ENCODE measurements at places on chromosomes 4 and X.

DNA sequence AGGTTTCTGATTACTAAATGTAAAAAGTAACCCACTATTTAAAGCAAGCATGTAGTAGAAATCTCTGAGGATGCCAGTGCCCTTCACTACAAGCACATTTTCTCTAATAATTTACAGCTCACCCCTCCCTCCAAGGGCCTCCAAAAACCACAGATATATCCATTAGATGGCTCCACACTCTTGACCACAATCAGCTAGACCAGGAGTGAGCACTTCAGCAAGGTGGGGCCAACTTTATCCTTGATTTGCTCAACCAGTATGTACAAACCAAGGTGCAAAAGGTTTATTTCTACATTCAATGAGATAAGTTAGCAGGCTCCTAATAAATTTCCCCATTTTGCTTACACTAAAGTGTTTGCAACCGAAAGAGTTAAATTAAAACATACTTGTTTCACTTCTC, 35.8 kb downstream of the RFC1 start:
- peaks cover 35% of the 10 kb centered on the region for H3K36me3 ChIP-seq
- no peak overlapping the region for H3K27ac ChIP-seq
- no peak overlapping the region for H3K4me3 ChIP-seq

DNA sequence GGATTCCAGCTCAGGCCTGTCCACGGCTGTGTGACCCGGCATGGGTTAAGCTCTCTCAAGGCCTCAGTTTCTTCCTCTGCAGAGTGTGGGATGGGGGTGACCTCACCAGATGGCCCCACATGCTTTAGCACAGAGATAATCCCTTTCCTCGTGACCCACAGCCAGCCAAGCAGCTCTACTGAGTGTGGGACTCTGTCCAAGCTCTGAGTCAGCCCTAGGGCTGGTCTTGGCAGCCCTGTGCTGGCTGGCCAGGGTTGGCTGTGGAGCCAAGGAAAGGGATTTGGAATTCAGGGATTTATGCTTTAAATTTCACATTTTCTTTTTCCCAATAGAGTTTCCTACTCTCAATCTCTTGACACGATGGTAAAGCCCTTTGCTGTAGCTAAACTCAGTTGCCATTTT, 19.7 kb upstream of the SPON2 start:
- H3K27me3 ChIP-seq, result peaks cover 2% of the 10 kb centered on the region
- H3K4me1 ChIP-seq, result peaks cover 10% of the 10 kb centered on the region
- H3K4me3 ChIP-seq, result no peak overlapping the region

GRCh38 chr4:61003301-61003700, 196.8 kb upstream of the ADGRL3 start:
- no peak overlapping the region for H3K27ac ChIP-seq
- no peaks in the 10 kb centered on the region for H3K4me1 ChIP-seq
- no peaks in the 10 kb centered on the region for H3K36me3 ChIP-seq
- H3K4me3 ChIP-seq, result no peak overlapping the region

GRCh38 chr4:133156096-133156495, 7.0 kb downstream of the PCDH10 start:
- peaks cover 2% of the 10 kb centered on the region for H3K4me1 ChIP-seq
- DNase-seq, result no peak
- no peak overlapping the region for H3K4me3 ChIP-seq
- H3K27me3 ChIP-seq, result peaks cover 20% of the 10 kb centered on the region
- H3K27ac ChIP-seq, result no peak overlapping the region

- H3K4me1 ChIP-seq, result no peaks in the 10 kb centered on the region
- no peak for DNase-seq
- H3K36me3 ChIP-seq, result no peaks in the 10 kb centered on the region
- H3K27ac ChIP-seq, result no peak overlapping the region
These were observed 34.2 kb downstream of the RAI2 start for GRCh38 chrX:17826609-17827496.

GRCh38 chr4:11480683-11481082, 52.0 kb upstream of the HS3ST1 start:
- no peak overlapping the region for H3K4me3 ChIP-seq
- H3K4me1 ChIP-seq, result peaks cover 8% of the 10 kb centered on the region
- H3K36me3 ChIP-seq, result peaks cover 3% of the 10 kb centered on the region
- H3K27me3 ChIP-seq, result no peaks in the 10 kb centered on the region

DNA sequence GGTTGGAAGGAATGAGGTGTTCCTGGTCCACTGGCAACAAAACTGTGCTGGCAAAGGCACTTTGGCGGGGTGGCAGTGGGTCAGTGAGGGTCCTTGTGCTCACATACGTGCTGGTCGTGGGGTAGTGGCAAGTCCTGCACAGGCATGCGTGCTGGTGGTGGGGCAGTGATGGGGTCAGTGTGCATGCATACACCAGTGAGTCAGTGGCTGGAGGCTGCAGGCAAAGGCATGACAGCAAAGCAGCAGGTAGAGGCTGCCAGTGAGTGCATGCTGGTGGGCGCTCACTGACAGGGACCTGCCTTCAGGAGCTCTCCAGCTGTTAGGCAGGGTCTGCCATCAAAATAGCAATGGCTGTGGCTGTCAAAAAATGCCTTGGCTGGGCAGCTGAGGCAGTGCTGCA, 42.1 kb downstream of the TMPRSS11E start:
- no peak for DNase-seq
- H3K4me1 ChIP-seq, result peaks cover 1% of the 10 kb centered on the region
- H3K27ac ChIP-seq, result no peak overlapping the region
- H3K4me3 ChIP-seq, result no peak overlapping the region
- H3K27me3 ChIP-seq, result peaks cover 3% of the 10 kb centered on the region
- H3K36me3 ChIP-seq, result no peaks in the 10 kb centered on the region

- H3K4me1 ChIP-seq, result peaks cover 5% of the 10 kb centered on the region
- DNase-seq, result no peak
- no peak overlapping the region for H3K27ac ChIP-seq
- no peak overlapping the region for H3K4me3 ChIP-seq
- no peaks in the 10 kb centered on the region for H3K27me3 ChIP-seq
- H3K36me3 ChIP-seq, result no peaks in the 10 kb centered on the region
These were observed 114.2 kb downstream of the SPCS3 start for GRCh38 chr4:176433983-176434382.

- DNase-seq, result no peak
- H3K36me3 ChIP-seq, result no peaks in the 10 kb centered on the region
- H3K27ac ChIP-seq, result no peak overlapping the region
- H3K4me3 ChIP-seq, result no peak overlapping the region
These were observed 18.1 kb upstream of the CXCL2 start for GRCh38 chr4:74117024-74117534.

DNA sequence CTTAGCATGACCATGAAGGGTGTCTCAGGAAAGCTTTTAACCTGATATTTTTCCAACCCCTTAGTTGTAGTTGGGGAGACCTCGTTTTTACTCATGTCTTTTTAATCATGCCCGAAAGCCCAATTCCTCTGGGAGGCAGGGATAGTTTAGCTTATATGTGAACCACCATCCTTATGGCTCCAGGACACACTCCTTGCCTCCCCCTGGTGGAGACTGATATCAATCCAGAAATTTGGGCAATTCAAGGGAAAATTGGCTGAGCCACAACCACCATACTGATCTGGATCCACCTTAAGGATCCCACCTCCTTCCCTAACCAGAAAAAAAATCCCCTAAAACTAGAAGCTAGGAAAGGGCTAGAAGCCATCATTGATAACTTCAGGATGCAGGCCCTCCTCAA, 13.4 kb upstream of the COL25A1 start:
- DNase-seq, result no peak
- H3K36me3 ChIP-seq, result no peaks in the 10 kb centered on the region
- H3K27me3 ChIP-seq, result peaks cover 4% of the 10 kb centered on the region
- no peak overlapping the region for H3K27ac ChIP-seq
- no peak overlapping the region for H3K4me3 ChIP-seq

DNA sequence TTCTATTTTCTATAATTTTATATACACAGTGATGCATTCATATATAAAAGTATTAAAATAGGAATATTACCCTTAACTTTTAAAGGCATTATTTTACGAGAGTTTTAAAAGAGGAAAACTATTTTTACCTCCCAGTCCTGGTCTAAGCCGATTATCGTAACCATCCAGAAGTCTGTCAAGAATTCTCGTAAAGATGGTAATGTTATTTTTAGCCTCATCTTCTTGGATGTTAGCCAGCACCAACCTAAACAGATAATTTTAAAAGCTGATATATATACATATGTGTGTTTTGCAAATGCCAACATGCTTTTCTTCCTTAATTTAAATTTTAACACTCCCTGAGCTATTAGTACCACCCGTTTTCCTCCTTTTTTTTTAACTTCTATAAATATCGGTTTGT, 4.0 kb downstream of the GABRA2 start:
- H3K36me3 ChIP-seq, result no peaks in the 10 kb centered on the region
- peaks cover 22% of the 10 kb centered on the region for H3K27me3 ChIP-seq
- H3K27ac ChIP-seq, result no peak overlapping the region
- DNase-seq, result no peak

- no peak overlapping the region for H3K27ac ChIP-seq
- no peaks in the 10 kb centered on the region for H3K4me1 ChIP-seq
- no peak overlapping the region for H3K4me3 ChIP-seq
- H3K36me3 ChIP-seq, result no peaks in the 10 kb centered on the region
- no peak for DNase-seq
These were observed 71.7 kb upstream of the TLR3 start for GRCh38 chr4:185997296-185997695.

- H3K4me1 ChIP-seq, result peaks cover 7% of the 10 kb centered on the region
- H3K4me3 ChIP-seq, result no peak overlapping the region
These were observed 14.8 kb upstream of the BOD1L1 start for GRCh38 chr4:13642170-13642950.

- H3K4me3 ChIP-seq, result no peak overlapping the region
- H3K36me3 ChIP-seq, result peaks cover 27% of the 10 kb centered on the region
- H3K27ac ChIP-seq, result no peak overlapping the region
- DNase-seq, result no peak
- H3K4me1 ChIP-seq, result peaks cover 32% of the 10 kb centered on the region
These were observed 139.0 kb downstream of the STIM2 start for GRCh38 chr4:26999689-27000088.

GRCh38 chrX:41019041-41019392, 66.2 kb upstream of the USP9X start:
- no peak overlapping the region for H3K27ac ChIP-seq
- peaks cover 2% of the 10 kb centered on the region for H3K27me3 ChIP-seq
- H3K36me3 ChIP-seq, result no peaks in the 10 kb centered on the region
- DNase-seq, result no peak
- H3K4me3 ChIP-seq, result no peak overlapping the region
- H3K4me1 ChIP-seq, result peaks cover 12% of the 10 kb centered on the region

DNA sequence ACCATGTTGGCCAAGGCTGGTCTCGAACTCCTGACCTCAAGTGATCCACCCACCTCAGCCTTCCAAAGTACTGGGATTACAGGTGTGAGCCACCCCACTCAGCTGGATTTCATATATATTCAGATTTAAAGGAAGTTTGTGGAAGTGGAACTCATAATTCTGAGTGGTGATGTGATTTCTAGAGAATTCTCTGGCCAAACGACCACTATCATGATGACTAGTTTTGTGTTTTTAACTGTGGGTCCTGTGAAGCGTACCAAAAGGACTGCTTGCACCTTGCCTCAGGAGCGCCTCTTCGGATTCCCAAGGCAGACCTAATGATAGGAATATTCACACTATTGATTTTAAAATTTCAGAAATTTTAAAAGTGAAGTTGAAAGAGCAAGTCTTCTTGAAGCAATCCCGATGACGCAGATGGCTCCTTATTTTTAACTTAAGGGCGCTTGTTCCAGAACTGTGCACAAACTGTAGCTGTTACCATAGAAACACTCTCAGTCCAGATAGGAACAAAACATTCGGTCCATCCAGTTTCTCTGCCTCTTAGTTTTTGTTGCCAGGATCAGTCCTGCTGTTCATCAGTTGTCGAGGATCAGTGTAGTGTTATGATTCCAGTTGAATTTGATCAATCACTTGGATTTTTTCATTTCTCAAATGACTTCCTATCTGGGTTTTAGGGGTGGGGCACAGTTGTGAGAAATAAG, 51.7 kb upstream of the CLCN4 start:
- no peak overlapping the region for H3K27ac ChIP-seq
- H3K4me1 ChIP-seq, result peaks cover 42% of the 10 kb centered on the region
- H3K27me3 ChIP-seq, result no peaks in the 10 kb centered on the region
- no peak for DNase-seq

DNA sequence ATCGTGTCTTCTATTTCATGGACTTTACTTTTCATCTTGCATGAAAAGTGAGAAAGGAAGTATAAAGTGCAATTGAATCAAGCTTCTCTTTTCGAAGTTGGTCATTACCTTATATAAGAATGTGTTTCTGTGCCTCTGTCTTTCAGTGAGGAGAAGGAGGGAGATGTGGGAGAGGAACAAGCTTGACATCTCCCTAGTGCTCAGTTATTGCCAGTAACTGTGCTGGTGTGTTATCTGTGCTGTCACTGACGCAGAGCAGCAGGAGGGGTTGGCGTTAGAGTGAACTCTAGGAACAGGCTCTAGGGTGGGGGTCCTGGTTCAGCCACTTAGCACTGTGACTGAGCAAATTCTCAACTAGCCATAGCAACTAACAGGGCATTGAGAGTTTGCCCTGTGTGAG, 34.0 kb upstream of the TBC1D9 start:
- H3K4me3 ChIP-seq, result no peak overlapping the region
- peaks cover 1% of the 10 kb centered on the region for H3K27me3 ChIP-seq
- H3K36me3 ChIP-seq, result no peaks in the 10 kb centered on the region
- no peak for DNase-seq

DNA sequence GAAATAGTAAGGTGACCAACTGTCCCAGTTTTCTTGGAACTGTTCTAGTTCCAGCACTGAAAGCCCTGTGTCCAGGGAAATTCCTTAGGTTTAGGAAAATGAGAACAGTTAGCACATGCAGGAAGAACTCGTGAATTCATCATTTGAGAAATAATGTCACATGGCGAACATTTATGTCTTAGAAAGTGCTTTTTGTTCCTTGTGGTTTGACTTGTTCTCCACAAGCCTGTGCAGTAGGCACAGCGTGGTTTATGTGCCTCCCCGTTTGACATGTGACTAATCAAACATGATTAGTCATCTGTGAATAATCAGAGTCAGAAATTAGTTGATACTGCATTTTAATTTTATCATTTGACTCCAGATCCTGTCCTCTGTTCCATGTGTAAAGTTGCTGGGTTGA, 556.0 kb upstream of the CPEB2 start:
- H3K36me3 ChIP-seq, result no peaks in the 10 kb centered on the region
- H3K4me3 ChIP-seq, result no peak overlapping the region
- no peaks in the 10 kb centered on the region for H3K4me1 ChIP-seq
- no peaks in the 10 kb centered on the region for H3K27me3 ChIP-seq
- no peak for DNase-seq

DNA sequence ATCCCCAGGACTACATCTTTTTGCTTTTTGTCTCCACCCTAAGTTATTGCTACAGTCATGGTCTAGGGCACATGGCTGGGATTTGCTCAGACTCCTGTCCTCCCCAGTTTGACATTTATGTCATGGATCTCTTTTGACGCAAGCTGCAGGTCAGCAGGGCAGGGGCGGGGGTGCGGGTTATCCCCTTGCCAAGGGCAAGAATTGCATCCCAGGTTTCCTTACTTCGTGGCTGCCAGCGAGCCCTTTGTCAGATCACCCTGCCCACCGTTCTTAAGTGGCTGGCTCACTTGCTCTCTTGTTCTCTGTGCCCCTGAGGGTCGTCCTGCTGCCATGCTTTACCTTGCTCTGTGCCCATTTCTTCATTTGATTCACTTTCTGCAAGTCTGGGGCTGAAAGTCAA, 21.1 kb upstream of the UBA1 start:
- H3K36me3 ChIP-seq, result peaks cover 34% of the 10 kb centered on the region
- H3K27me3 ChIP-seq, result no peaks in the 10 kb centered on the region
